ENCODE measurements at places on chromosomes 5 and 9.

DNA sequence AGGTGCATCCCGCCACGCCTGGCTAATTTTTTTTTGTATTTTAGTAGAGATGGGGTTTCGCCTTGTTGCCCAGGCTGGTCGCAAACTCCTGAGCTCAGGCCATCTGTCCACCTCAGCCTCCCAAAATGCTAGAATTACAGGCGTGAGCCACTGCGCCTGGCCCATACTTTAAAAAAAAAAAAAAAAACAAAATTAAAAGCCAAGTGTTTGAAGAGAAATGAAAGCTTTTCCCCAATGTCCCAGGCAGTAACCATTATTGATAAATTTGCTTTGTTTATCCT is 9.5 kb downstream of the PRRC2B start:
- DNase-seq: no peak

GRCh38 chr9:97981846-97982682 is 1.1 kb upstream of the ANP32B start:
- no peak for DNase-seq

- no peak for DNase-seq
Observed at GRCh38 chr9:135310134-135310533, 169.4 kb upstream of the PPP1R26 start.

DNA sequence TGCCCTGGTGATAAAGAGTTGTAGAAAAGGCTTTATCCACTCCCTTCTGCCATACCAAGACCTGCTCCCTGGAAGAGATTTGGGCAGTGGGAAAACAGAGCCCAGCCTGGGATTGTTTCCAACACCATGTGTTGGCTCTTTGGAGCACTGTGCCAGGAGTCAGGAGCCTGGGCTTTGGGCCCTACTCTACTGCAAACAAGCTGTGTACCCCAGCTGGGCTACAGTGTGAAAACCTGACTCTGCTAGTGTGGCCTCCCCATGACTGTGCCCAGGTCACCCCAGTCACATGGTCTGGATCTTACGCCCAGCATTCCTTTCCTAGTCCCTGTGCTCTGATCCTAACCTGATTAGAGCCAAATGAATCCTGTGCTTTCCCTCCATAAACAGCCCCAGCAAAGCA is 39.3 kb upstream of the SHB start:
- no peak for DNase-seq
